Type B pancreatic cell (in vitro differentiated cells): ENCODE measurements at places on chromosomes 7 and 10. TPM values are rescaled to one million over a fixed set of nuclear protein-coding genes. Genes with fewer than 3 reads are reported as not detected.

WDR11 gene
- 63.2 and 65.5 TPM in 2 replicates for total RNA-seq

- no peak overlapping the region for H3K27ac ChIP-seq
- H3K27me3 ChIP-seq: no peaks in the 10 kb centered on the region
- H3K4me1 ChIP-seq: no peaks in the 10 kb centered on the region
- H3K4me3 ChIP-seq: no peak overlapping the region
- DNase-seq: no peak
Measured at GRCh38 chr7:15046861-15047260, 144.3 kb upstream of the DGKB start.

DNA sequence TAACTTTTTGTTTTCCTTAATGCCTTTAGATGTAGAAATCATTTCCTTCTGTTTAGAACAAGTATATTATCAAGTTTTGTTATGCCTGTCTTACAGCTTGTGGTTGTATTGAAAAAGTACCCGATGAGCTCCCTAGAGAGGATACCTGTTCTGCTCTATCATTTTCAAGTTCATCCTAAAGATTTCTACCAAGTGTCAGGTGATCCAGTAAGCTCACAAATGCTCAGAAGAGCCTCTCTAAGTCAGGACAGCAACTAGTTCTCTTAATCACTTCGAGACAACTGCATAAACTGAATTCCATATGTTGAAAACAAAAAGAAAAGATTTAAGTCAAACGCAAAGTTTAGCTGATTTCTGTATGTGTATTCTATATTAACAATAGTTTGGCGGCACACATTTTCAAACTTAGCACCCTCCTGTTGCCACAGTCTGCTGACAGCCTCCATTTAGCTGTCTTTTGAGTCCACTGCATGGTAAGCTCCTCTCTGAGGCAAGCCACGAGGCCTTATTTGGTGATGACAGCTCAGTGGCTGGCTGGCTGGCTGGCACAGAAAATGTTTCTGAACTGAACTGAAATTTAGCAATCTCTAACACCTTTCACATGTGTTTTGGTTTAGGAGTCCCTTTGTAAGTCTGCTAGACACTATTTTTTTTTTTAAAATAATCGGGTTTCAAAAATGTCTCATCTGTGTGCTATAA is 59.4 kb downstream of the SEMA3C start:
- no peaks in the 10 kb centered on the region for H3K27me3 ChIP-seq
- DNase-seq: no peak
- peaks cover 17% of the 10 kb centered on the region for H3K4me1 ChIP-seq
- peak overlapping the region; percentile 71 for H3K27ac ChIP-seq

OGDHL gene
- total RNA-seq: 12.3 and 15.6 TPM in 2 replicates

DNA sequence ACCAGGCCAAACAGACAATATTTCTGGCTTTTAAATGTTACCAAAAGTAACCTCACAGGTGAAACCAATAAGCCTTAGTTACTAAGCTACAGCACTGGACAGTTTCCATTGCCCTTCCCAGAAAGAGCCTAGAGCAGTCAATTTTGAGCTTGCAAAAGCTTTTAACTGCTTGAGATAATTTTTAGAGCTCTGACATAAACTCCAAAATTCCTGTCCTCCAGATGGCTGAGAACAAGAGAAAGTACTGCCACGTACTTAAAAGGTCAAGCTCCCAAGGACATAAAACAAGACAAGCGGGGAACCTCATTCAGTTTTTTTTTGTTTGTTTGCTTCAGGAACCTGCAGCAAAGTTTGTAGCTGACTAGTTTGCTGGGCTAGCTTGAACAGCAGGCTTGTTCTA is 54.1 kb downstream of the BBS9 start:
- no peak for DNase-seq
- H3K36me3 ChIP-seq: peaks cover 16% of the 10 kb centered on the region
- no peaks in the 10 kb centered on the region for H3K27me3 ChIP-seq
- H3K4me1 ChIP-seq: peaks cover 8% of the 10 kb centered on the region

- no peak for DNase-seq
- no peaks in the 10 kb centered on the region for H3K36me3 ChIP-seq
- H3K4me3 ChIP-seq: no peak overlapping the region
- H3K27me3 ChIP-seq: peaks cover 4% of the 10 kb centered on the region
Measured at GRCh38 chr10:89887830-89888229, 186.4 kb downstream of the KIF20B start.

SORCS3 gene
- 1.3 and 4.2 TPM in 2 replicates for total RNA-seq

GHRHR gene
- not detected in 2 replicates for total RNA-seq

ZMIZ1 gene
- 62.2 and 102 TPM in 2 replicates for total RNA-seq

DNA sequence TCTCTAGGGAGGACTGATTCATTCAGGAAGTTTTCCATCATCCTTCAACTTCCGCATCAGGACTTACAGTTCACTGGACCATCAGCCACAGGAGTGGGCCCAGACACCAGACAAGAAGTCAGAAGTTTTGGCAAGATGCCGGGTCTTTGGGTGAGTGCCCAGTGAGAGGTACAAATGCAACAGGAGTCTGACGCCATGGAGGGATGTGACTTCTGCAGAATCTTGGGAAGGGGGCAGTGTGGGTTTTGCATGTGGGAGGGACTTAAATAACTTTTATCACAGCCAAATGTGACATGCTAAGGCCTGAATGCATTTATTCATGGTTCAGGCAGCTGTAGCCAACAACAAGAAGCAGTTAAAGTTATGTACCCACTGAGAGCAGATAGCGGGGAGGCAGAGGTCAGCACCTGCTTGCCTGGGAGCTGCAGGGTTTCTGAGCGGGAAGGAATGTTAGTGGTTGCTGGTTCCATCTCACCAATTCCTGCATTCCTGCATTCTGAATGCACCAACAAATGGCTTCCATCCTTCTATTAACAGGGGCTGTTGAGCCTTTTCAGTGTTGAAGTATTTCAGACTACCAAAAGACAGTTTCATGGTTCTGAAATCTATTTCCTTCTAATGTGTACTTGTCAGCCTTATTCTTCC is 375.2 kb downstream of the PAXIP1 start:
- peaks cover 2% of the 10 kb centered on the region for H3K27me3 ChIP-seq
- H3K4me3 ChIP-seq: no peak overlapping the region
- no peak for DNase-seq
- no peaks in the 10 kb centered on the region for H3K36me3 ChIP-seq
- H3K4me1 ChIP-seq: no peaks in the 10 kb centered on the region

GRCh38 chr10:117933036-117933435 is 113.7 kb downstream of the RAB11FIP2 start:
- H3K4me3 ChIP-seq: no peak overlapping the region
- H3K36me3 ChIP-seq: no peaks in the 10 kb centered on the region
- no peak overlapping the region for H3K27ac ChIP-seq
- no peaks in the 10 kb centered on the region for H3K27me3 ChIP-seq
- no peak for DNase-seq

- no peak overlapping the region for H3K27ac ChIP-seq
- peaks cover 12% of the 10 kb centered on the region for H3K4me1 ChIP-seq
- H3K4me3 ChIP-seq: no peak overlapping the region
- H3K27me3 ChIP-seq: no peaks in the 10 kb centered on the region
- DNase-seq: no peak
- H3K36me3 ChIP-seq: no peaks in the 10 kb centered on the region
Measured at GRCh38 chr7:121304102-121304658, 24.6 kb upstream of the WNT16 start.

DNA sequence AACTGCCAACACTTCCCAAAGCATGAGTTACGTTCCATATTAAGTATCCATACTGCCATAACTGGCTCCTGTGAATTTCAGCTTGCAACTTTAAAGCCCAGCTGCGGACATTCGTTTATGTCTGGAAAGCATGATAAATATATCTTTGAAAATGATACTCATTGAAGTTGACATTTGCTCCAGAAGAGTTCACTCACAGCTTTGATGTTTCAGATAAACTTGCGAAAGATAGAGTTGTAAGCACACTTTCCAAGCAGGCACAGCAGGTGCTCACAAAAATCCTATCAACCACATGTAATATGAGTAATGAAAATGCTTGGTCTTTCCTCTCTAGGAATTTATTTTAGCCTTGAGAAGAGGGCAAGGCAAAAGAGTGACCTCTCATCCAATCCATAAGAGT is 4.5 kb downstream of the CHCHD3 start:
- no peaks in the 10 kb centered on the region for H3K27me3 ChIP-seq
- no peak overlapping the region for H3K27ac ChIP-seq
- H3K36me3 ChIP-seq: peaks cover 32% of the 10 kb centered on the region
- H3K4me1 ChIP-seq: peaks cover 36% of the 10 kb centered on the region
- DNase-seq: no peak

DNA sequence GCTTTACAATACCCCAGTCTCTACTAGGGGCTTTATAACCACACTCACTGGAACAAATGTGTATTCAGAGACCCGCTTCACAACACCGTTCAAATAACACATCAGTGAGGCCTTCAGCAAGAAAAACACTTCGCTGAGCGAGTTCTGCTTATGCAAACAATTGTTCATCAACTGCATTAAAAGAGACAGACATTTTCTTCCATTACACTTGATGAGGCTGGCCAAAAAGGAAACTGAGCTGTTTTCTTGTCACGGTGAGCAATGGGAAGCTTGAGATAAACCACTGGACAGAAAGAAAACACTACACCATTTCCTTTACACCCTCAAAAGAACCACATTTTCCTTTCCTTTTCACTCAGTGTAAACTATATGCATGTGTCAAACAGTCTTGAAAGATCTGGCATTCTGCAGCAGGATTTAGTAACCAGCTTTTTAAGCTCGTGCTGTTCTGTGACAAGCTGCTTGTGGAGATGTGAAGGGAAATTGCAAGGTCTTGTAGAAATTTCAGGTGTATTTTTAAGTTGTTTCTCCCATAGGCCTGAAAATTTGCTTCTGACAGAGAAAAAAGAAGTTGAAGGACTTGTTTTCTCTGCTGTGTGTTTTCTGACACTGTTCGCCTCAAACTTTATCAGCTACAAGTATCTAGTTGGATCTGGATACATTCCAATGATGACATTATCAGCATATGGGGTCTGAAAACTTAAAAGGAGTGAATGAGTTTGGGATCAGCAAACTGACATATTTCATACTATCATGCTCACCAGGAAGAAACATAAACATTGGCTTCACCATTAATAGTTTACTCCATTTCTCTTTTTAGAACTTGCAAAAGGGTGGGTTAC is 693.1 kb downstream of the PARD3 start:
- DNase-seq: no peak
- H3K4me1 ChIP-seq: peaks cover 47% of the 10 kb centered on the region
- H3K4me3 ChIP-seq: peak overlapping the region; percentile 58
- H3K36me3 ChIP-seq: peaks cover 7% of the 10 kb centered on the region

PLXDC2 gene
- total RNA-seq: 79.2 and 83.4 TPM in 2 replicates

GRCh38 chr10:99917963-99918825 is 91.6 kb downstream of the DNMBP start:
- DNase-seq: no peak
- H3K4me3 ChIP-seq: peak overlapping the region; percentile 84
- peak overlapping the region; percentile 88 for H3K27ac ChIP-seq
- H3K27me3 ChIP-seq: no peaks in the 10 kb centered on the region
- peaks cover 39% of the 10 kb centered on the region for H3K4me1 ChIP-seq

ASB4 gene
- 0.07 and 0.31 TPM in 2 replicates for total RNA-seq

- no peak for DNase-seq
- no peak overlapping the region for H3K4me3 ChIP-seq
Measured at GRCh38 chr10:124719213-124719851, 24.8 kb downstream of the FAM53B start.

DNA sequence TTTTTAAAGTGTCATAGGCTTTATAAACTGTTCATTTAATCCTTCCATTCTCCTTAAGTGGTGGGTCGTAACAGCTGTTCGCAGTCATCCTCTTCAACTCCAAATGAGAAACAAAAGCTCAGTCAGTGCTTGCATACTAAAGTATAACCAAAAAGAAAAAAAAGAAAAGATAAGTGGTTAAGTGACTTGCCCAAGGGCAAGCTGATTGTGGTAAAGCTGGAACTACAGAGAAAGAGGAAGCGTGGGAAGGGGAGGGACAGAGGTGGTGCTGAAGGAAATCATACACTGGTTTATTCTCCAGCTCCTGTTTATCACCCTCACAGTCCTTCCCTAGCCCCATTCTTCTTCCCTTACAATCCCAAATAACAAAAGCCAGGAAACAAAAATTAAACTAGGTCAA is 29.6 kb downstream of the IDE start:
- peak overlapping the region; percentile 59 for H3K27ac ChIP-seq
- peaks cover 5% of the 10 kb centered on the region for H3K36me3 ChIP-seq
- DNase-seq: no peak
- H3K4me3 ChIP-seq: peak overlapping the region; percentile 59
- peaks cover 5% of the 10 kb centered on the region for H3K4me1 ChIP-seq

- H3K27me3 ChIP-seq: no peaks in the 10 kb centered on the region
- H3K27ac ChIP-seq: no peak overlapping the region
- H3K4me1 ChIP-seq: no peaks in the 10 kb centered on the region
- DNase-seq: no peak
Measured at GRCh38 chr10:55766212-55766611, 594.8 kb downstream of the ZWINT start.

DNA sequence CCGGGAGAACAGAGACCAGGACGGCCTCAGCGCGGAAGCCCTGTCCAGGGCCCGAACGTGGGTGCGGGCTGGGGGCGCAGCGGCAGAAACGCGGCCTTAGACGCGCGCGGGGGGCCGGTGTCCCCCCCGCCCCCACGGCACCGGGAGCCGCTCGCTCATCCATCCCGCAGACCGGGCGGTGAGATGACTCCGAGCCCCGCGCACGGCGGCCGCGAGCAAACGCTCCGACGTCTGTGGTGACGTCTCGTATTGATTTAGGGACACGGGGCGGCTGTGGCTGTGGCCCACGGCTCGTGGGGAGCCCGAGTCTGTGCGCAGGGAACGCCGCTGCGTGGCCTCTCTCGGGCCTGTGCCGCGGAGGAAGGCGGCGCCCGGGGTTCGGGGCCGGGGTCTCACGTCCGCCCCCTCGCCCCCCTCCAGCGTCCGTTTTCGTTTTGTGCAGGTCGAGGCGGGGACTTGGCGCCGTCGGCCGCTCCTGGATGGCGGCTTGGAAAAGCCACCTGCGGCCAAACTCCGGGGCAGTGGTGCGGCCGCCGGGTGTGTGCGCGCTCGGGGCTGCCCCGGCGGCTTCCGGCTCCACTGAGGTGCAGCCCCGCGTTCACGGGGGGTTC is 1.0 kb upstream of the NKX6-2 start:
- no peak for DNase-seq
- no peaks in the 10 kb centered on the region for H3K4me1 ChIP-seq
- H3K27me3 ChIP-seq: peaks cover 45% of the 10 kb centered on the region

DNA sequence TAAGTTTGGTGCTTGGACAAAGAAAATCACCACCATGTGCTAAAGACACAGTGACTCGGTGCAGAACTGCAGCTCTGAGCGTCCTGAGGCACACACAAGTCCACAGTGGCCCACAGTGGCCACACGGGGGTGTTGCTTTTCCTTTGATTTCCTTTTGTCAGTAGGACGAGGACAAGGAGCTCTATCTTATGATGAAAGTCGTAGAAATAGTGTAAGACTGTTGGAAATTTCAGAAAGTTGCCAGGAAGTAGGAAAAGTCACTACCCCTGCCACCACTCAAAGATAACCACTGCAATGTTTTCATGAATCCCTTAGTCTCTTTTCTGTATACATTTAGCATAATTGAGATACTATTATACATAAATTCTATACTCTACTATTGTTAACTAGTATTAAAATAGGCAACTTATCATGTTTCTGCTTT is 146.0 kb downstream of the TNS3 start:
- H3K4me3 ChIP-seq: no peak overlapping the region
- no peaks in the 10 kb centered on the region for H3K27me3 ChIP-seq
- H3K4me1 ChIP-seq: peaks cover 9% of the 10 kb centered on the region
- peaks cover 35% of the 10 kb centered on the region for H3K36me3 ChIP-seq

C10orf67 gene
- total RNA-seq: 0.12 and 0.17 TPM in 2 replicates

ZNF138 gene
- total RNA-seq: 9.4 and 11.6 TPM in 2 replicates
